Right lung (tissue), 10 donors: ENCODE measurements at places on chromosomes 1 and 21. TPM values are rescaled to one million over a fixed set of nuclear protein-coding genes. Genes with fewer than 3 reads are reported as not detected.
A peak's percentile ranks its signal among the peaks of the same experiment; 100 is the strongest.

GRCh38 chr1:215529571-215529970 is 37.5 kb upstream of the KCTD3 start:
- no peak for DNase-seq

DNA sequence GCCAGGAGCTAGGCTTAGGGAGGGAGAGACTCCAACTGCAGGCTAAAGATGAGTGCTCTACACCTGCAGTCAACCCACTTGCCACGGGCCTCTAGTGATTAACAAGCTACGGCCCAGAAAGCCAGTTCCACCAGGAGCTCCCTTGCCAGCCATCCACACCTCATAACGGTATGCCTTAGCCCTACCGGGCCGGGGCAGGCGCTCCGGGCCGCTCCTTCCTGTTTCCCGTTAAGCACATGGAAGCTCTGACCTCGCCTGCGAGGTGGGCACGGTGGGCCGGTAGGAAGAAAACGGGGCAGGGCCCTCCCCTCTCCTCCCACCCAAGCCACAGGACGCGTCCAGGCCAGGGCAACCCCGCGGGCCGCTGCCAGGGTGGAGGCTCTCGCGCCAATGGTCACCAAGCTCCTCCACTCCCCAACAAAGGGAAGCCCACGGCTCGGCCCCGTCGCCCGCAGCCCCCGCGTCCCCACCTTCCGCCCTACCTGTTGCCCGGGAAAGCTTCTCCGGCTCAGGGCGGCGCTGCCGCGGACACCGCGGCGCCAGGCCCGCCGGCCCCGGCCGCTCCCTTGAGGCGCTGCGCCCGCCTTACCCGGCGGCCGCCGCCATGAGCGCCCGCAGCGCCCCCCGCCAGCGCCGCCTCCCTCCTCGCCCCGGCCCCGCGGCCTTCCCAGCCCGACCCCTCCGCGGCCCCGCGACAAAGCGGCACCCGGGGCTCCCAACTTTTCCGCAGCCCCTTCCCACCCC is 627 bp downstream of the CERS2 start:
- DNase-seq = no peak

DNA sequence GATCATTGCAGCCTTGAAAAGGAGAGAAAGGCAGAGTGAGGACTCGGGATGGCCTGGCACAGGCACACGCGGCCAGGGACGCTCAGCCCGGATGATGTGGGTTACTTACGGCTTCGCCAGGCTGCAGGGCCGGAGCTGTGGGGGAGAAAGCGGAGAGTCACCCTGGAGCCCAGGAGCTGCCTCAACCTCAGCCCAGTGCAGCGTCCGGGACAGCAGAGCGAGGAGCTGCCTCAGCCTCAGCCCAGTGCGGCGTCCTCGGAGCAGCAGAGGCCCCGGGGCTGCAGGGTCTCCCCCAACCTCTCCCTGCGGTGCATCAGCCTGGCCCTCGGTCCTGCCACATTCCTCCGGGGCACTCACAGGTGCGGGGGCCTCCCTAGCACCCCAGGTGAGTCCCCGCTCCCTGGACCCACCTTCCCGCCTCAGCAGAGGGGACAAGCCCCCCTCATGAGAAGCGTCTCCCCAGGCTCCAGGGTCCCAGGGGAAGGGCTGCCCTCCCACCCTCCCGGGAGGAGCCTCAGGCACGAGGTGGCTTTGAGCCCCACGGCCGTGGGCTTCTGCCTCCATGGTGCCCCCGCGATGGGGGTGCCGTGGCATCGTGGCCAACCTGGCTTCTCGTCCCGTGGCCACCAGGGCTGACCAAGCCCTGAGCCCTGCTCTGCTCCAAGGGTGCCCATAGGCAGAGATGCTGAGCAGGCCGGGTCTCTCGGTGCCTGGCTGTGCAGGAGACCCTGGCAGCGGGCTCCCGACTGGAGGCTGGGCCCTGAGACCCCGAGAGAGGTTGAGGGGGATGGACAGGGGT is 10.5 kb upstream of the RNF223 start:
- DNase-seq = no peak

GRCh38 chr1:16187748-16188401 is 24.6 kb downstream of the ARHGEF19 start:
- DNase-seq = peak; percentile 64

DNA sequence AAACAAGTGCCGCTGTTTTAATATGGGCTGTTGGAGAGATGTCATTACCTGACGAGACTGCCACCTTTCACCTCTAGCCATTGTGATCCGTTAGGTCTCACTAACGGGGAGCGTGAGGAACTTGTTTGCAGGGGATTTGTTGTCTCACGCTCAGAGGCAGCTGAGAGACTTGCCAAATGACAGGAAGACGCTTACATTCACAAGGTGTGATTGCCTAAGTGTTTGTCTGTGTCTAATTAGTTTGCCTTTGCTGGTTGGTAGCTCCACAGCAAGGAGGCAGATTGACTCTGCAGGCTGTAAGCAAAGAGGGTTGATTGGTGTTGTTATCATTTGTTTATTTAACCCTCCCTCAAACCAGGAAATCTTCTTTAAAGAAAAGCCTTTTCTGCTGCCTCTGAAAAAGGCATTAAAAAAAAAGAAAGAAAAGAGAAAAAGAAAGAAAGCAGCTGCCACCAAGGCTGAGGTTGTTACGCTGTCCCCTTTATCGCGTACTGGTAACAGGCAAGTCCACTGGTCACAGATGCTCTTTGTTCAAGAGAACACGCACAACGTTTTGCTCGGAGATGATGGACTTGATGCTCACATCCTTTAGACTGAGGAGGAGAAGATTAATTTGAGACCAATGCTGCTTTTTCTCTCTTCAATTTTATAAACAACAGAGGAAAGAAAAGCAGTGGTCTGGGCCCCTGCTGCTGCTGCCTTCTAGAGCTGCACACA is 203.9 kb downstream of the ZNF326 start:
- DNase-seq = no peak

DNA sequence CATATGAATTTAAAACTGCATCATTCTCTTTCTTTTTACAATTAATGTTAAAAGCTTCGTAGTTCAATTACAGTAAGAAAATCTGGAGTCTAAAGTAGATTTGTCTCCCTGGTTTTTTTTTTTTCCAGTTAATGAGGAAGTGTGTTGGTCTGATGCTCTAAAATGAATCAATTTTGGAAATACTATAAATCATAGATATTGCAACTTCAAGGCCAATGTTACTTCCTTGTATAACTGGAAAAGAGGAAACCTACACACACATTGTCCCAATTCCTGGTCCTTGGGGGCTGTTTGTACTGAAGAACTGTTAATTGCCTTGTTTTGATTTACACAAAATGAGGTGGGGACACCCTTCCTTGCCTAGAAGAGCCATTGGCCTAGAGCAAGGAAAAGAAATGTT is 107.2 kb downstream of the RGS2 start:
- DNase-seq = no peak

DNA sequence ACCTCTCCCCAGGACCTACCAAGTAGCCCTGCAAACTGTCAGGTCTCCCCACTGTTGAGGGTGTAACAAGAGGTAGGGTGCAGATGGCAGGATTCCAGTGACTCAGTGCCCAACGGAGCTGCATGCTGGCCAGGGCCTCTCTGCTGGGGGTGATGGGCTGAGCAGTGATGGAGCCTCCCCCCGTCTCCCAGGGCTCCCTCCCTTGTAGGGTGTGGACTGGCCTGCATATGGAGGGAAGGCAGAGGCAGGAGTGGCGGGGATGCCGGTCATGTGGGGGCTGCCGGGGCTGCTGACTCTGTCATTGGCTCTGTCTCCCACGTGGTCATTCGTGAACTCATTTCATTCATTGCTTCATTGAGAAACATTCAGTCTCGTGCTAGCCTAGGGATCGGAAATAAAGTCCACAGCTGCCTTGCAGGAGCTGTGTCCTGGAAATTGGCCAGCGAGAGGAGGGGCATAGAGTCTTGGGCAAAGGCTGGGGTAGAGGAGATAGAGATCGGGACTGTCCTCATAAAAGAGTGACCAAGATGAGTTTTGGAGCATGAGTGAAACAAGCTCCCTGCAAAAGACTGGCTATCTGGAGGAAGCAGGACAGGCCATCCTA is 22.9 kb upstream of the DISP3 start:
- no peak for DNase-seq

- DNase-seq = no peak
These were observed 36.2 kb downstream of the PTP4A2 start for GRCh38 chr1:31901838-31902509.

- peak; percentile 27 for DNase-seq
These were observed 81.4 kb downstream of the VAV3 start for GRCh38 chr1:107883562-107883961.

GRCh38 chr1:53956308-53957168 is 10.4 kb downstream of the LRRC42 start:
- no peak for DNase-seq

- DNase-seq = peak; percentile 6
These were observed 727.2 kb upstream of the ADGRL2 start for GRCh38 chr1:81073580-81073979.

- no peak for DNase-seq
These were observed 8.3 kb upstream of the PADI1 start for GRCh38 chr1:17196496-17197185.

DNA sequence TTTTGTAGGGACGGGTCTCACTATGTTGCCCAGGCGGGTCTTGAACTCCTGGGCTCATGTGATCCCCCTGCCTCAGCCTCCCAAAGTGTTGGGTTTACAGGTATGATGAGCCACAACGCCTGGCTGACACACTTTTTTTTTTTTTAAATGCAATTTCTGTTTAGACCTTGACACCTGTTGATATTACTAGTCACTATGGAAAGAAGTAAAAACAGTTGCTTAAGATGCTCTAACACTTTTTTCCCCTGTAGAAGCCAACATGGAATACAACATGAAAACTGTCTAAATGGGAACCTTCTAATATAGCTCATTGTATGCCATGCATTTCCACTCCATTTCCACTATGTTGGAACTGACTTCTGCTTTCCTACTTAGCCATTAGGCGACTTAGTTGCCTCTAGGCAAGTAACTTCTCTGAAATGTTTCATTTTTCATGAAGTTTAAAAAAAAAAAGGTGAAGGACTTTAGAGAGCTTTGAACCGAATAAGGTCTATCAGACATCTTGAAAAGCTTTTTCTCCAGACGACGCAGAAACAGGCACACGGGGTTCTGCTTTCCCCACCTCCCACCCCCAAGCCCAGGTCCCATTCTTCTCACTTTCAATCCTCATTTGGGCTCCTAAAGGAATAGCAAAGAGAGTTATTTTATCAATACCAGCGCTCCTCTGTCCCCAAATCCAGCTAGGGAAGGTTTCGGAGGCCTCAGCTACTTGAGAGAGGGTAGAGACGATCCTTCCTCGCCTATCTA is 648 bp upstream of the DR1 start:
- DNase-seq = no peak

DNA sequence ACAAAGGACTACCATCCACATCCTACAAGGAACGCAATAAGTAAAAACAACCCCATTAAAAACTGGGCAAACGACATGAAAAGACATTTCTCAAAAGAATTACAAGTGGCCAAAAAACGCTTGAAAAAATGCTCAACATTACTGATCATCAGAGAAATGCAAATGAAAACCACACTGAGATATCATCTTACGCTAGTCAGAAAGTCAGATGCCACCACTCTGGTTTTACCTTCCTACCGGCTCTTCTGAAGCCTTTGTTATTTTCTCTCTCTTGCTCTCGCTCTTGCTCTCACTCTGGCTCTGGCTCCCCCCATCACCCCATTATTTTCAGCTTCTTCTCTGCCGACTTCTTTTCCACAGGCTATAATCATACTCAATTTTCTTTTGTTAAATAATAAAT is 38.8 kb downstream of the VPS45 start:
- DNase-seq = no peak

Gene TMEM82
- 0.16 TPM for polyA plus RNA-seq

Gene HMGN2
- polyA plus RNA-seq = 1,438 TPM

Gene HPCAL4
- polyA plus RNA-seq = 0.20 TPM

Gene SH2D1B
- 0.23 TPM for polyA plus RNA-seq

Gene QSOX1
- polyA plus RNA-seq = 160 TPM

Gene GJA8
- polyA plus RNA-seq = not detected

Gene TMEM79
- polyA plus RNA-seq = 8.7 TPM

Gene KLHDC8A
- polyA plus RNA-seq = 0.71 TPM

Gene LRRC71
- polyA plus RNA-seq = 3.6 TPM

Gene MAN1C1
- 13.6 TPM for polyA plus RNA-seq
